Stimulated activated CD4-positive, alpha-beta T cell treated with anti-CD3 and anti-CD28 coated beads, Interleukin-12 subunit alpha, Interleukin-12 subunit beta, amount 100 ng/mL, for 4 hours (primary cell): ENCODE measurements at places on chromosomes 5 and 9.

GRCh38 chr9:93121316-93122241 is 12.5 kb downstream of the NINJ1 start:
- DNase-seq: no peak

DNA sequence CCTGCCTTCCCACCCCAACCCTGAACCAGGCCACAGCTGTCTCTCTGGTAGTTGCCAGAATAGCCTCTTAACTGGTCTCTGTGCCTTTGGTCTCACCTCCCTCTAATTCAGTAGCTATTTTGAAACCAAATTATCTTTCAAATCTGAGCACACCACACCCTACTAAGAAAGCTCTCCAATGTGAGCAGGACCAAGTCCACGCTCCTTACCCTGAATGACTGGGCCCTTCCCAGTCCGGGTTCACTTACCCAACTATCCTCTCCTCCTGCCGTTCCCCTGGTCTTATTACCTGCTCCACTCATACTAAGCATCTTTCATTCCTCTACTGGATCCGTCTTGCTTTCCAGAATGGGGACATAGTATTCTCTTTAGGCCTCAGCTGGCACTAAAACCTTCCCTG is 16.8 kb downstream of the ANKH start:
- no peak for DNase-seq

GRCh38 chr5:173557123-173557903 is 59.1 kb downstream of the BOD1 start:
- no peak for DNase-seq

GRCh38 chr9:98341157-98342097 is 86.0 kb upstream of the TBC1D2 start:
- no peak for DNase-seq

GRCh38 chr9:105502276-105502675 is 54.4 kb downstream of the FSD1L start:
- DNase-seq: no peak

DNA sequence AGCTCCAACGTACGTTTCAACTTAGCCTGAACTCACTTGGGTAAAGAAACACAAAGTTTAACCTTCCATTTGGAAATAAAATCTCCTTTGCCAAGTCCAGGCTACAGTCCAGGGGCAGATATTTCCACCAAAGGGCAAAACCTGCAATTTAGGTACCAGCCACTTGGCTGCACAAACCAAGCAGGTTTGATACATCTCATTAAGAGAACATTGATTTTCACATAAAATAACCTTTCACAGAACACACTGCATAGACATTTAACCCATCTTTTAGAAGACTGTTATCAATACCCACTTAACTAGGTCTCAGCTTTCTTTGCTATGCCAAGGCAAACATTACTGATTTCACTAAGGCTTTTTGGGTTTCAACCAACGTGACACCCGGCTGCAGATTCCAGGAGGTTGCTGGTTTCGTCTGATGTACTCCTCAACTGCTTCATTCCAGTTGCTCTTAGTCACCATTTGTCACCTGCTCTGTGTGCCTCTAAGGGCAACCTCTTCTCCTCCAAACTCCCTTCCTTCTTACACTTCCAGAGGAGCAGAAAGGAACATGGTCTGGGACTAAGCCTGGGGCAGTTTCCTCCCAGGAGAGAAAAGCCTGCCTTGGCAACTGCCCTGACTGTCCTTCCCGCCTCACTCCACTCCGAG is 67.1 kb downstream of the EPB41L4B start:
- no peak for DNase-seq
